ENCODE measurements at places on chromosomes 2 and 18.

GRCh38 chr2:101255501-101255900 lies 2.8 kb downstream of the CNOT11 start:
- no peak for DNase-seq

DNA sequence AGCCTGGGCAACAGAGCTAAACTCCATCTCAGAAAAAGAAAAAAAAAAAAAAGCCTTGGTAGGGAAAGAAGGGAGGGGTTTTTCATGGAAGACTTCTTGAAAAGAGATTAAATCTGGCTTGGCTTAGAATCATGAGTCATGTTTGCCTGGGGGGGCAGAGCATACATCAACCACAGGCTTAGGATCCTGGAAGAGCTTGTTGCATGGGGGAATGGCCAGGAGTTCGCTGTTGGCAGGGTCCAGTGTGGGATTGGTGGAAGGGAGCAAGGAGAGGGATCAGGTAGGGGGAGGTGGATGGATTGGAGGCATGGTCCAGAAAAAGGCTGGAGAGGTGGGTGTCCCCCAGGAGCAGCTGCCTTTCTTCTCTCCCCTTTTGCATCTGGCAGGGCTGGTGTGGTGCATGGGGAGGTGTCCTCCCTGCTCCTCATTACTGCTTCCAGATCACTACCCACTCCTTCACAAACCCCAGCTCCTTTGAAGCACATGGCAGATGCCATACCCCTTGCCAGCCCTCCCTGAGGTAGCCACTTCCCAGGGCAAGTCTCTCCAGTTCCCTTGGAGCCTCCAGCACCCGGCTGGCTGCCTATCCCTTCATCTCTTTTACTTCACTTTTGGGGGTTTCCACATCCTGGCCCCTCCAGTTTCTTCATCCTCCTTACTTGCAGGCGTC lies 2.5 kb downstream of the ARMC9 start:
- DNase-seq, result no peak

GRCh38 chr2:201018636-201019035 lies 52.8 kb downstream of the HYCC2 start:
- DNase-seq, result no peak

- DNase-seq, result no peak
These were observed 10.9 kb downstream of the NBEAL1 start for GRCh38 chr2:203025592-203025991.

- DNase-seq, result peak; percentile 29
These were observed 616 bp downstream of the EML6 start for GRCh38 chr2:54723996-54724559.

DNA sequence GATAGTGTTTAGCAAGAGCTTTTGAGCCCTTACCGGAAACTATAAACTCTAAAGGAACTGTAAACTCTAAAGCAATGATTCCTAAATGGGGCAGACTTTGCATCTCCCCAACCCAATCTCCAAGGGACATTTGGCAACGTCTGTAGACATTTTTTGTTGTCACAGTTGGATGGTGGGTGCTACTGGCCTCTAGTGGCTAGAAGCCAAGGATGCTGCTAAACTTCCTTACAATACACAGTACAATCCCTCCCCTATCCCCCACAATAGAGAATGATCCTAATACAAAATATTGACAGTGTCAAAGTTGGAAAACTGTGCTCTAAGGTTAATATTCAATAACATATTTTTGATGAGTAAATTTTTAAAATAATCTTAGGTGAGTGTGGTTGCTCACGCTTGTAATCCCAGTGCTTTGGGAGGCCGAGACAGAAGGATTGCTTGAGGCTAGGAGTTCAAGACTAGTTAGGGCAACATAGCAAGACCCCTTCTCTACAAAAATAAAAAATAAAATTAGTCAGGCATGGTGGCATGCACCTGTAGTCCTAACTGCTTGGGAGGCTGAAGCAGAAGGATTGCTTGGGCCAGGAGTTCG lies 66.7 kb downstream of the PTPN4 start:
- DNase-seq, result no peak

DNA sequence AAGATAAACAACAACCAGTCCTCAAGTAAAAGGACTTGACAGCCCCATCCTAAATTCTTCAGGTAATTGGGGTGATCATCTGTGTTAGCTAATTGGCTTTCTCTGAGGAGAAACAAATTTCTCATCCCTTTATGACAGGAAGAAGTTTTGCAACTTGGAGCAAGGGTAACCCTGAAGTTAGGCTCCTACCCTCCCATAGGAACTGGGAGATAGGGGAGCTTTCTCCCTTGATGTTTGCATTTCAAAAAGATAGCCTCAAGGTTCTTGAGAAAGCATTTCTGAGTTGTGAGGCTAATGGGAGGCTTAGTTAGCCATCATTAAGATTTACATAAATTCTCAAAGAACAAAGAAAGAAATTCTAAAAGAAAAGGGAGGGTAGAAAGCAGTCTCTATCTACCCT lies 95.4 kb downstream of the MAP2 start:
- no peak for DNase-seq

- DNase-seq, result no peak
These were observed 183.5 kb upstream of the FAM98A start for GRCh38 chr2:33782395-33783230.

GRCh38 chr2:151410485-151410834 lies 758 bp downstream of the RIF1 start:
- no peak for DNase-seq

- DNase-seq, result no peak
These were observed 6.2 kb downstream of the RNU2-63P start for GRCh38 chr2:88010136-88010535.

DNA sequence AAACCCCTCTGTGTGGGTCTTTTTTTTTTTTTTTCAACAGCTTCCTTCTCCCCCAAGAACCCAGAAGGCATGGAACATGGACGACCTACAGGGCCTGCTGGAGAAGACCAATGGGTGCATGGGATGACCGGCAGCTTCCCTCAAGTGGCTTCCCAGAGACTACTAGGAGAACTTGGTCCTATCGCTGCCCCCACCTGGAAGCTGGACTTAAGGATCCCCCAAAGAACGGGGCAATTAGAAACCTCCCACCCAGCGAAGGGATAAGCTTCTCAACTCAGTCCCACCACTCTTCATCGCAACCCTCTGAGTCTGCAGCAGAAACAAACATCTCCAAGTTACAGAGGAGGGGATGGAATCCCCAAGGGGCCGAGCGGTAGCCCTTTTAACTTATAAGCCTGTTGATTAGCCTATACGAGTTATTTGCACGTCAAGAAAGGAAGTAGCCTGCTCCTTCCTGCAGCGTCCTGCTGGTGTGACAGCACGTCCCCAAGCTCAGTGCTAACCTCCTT lies 1.4 kb downstream of the ACTR1B start:
- no peak for DNase-seq
